ENCODE measurements at places on chromosomes 2 and 18. TPM values are rescaled to one million over a fixed set of nuclear protein-coding genes. Genes with fewer than 3 reads are reported as not detected.

DNA sequence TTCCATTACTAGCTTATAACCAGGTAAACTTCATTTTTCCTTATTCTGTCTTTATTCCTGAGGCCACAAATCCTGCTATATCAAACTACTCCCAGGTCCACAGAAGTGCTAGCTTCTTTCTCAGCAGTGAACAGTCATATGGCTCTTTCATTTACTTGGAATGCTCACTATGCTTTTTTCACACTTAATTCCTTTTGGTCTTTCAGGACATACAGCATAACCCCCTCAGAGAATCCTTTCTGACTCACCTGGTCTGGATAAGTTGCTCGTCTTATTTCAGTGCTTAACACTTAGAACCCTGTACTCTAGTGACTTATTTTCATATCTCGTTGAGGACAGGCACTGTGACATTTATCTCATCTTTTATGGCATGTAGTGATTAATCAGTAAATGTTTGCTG lies 325.0 kb upstream of the UBE2E3 start:
- DNase-seq = no peak

GRCh38 chr18:73908323-73908722 lies 239.3 kb downstream of the FBXO15 start:
- DNase-seq = no peak

GRCh38 chr2:47023332-47023731 lies 107.7 kb upstream of the MCFD2 start:
- no peak for DNase-seq

DNA sequence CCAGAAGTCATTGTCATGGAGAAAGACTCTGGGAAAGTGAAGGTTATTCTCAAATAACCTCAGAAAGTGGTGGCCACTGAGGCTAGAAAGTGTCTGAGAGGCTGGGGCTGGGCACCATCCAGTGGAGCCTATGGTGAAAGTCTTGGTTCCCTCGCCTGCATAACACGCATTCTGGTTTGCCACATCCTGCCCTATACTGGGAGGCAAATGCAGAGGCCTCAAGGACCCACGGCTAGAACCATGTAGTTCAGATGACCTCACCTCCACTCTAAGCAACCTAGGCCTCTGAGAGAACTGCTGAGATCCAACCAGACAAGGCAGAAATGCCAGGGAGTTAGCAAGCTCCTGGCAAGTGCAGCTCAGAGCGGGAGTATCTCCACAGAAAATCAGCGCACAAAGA lies 5.1 kb downstream of the ITGB6 start:
- no peak for DNase-seq

GRCh38 chr2:9570182-9571060 lies 14.8 kb upstream of the ADAM17 start:
- DNase-seq = no peak

DNA sequence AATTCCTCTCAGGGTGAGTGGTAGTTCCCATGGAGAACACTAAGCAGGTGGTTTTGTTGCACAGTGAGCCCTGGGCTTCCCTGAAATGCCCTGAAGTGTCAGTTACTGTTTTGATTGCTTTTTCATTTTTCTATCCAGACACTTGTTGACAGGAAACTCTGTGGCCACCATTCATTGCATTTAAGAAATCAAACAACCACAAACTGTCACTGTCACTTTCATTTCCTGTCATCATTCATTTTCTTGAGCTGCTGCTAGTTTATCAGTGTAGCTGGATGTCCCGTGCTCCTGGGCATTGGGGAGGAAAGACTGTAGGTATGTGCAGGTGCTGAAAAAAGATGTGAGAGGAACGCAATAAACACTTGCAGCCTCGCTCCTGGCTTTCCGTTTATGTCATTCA lies 891.6 kb upstream of the ZEB2 start:
- no peak for DNase-seq

DNA sequence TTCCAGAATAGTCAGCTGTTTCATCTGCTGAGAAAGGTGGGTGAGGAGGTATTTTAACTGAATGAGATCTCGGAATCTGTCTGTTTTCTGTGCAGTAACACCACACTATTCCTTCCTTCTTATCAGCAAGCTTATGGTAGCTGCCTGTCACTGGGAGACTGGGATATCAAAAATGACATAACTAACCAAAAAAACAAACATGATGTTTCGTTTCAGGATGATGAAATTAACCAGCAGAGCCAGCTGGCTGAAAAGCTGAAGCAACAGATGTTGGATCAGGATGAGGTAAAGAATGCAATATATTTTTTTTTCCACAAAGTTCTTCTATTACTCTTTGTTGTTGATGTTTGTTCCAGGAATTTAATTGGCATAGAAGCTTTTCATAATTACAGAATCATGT lies 59.8 kb upstream of the LYPD6B start:
- DNase-seq = no peak

- DNase-seq = no peak
Observed at GRCh38 chr2:219477815-219478214, 20.9 kb upstream of the GMPPA start.

- DNase-seq = no peak
Observed at GRCh38 chr2:121771976-121772742, 16.7 kb downstream of the TSN start.

GRCh38 chr2:25246558-25247290 lies 78.3 kb upstream of the POMC start:
- no peak for DNase-seq

DNA sequence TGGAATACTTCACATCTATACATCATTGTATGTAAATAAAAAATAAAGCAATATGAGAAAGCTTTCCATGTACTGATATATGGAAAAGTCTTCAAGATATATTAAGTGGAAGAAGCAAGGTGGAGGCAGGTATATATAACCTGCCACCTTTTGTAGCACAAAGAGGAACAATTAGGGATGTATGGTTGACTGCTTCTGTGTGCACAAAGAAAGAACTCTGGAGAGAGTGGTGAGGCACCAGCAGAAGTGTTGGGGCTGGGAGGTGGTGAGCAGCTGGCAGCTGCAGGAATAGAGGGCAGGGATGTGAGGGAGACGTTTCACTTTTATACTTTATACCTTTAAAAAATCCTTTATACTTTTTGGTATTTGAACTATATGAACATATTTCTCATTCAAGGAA lies 26.1 kb downstream of the KIF5C start:
- DNase-seq = no peak

DNA sequence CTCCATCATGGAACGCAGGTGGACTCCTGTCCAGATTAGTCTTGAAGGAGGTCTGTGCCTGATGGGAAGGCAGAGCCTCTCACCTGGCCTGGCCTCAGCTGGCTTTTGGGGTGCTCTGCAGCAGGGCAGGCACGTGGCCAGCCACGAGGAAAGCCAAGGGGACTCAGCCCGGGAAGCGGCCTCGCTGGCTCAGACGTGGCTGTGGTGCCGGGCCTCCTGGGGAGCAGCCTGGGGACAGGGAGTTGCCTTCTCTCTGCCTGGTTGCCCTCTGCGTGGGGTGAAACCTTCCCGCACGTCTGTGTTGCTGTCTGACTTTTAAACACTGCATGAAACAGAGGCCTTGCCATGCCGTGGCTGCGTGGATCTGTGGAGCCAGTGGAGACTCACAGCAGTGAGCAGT lies 45.0 kb downstream of the RTP5 start:
- DNase-seq = no peak

GRCh38 chr18:59065684-59066083 lies 74.0 kb upstream of the SEC11C start:
- DNase-seq = no peak

The MMADHC gene
- 130 TPM for total RNA-seq

The ZEB2 gene
- total RNA-seq = 0.13 TPM

The ZNF396 gene
- 0.74 TPM for total RNA-seq

The LGALSL gene
- 29.2 TPM for total RNA-seq

The ALK gene
- total RNA-seq = 0.09 TPM

The MAP3K19 gene
- total RNA-seq = not detected

The EVA1A gene
- total RNA-seq = 4.3 TPM

The ERICH2 gene
- total RNA-seq = 2.0 TPM

The NFU1 gene
- total RNA-seq = 43.4 TPM

The C2orf69 gene
- total RNA-seq = 32.0 TPM

The UPP2 gene
- total RNA-seq = not detected

Measured in H1 (cell line).